ENCODE measurements at places on chromosomes 3 and 15. TPM values are rescaled to one million over a fixed set of nuclear protein-coding genes. Genes with fewer than 3 reads are reported as not detected.

Gene NR1D2
- 49.3 TPM for total RNA-seq

Gene FAM219B
- total RNA-seq = 76.5 TPM

Gene EPHB3
- 1.4 TPM for total RNA-seq

Gene SLC9C1
- total RNA-seq = 1.2 TPM

Gene PRR20G
- not detected for total RNA-seq

Gene VPS13C
- total RNA-seq = 106 TPM

Gene CLDN16
- 27.3 TPM for total RNA-seq

Gene GOLGA6B
- not detected for total RNA-seq

Gene GALNT15
- total RNA-seq = 39.9 TPM

Gene FYTTD1
- total RNA-seq = 53.7 TPM

DNA sequence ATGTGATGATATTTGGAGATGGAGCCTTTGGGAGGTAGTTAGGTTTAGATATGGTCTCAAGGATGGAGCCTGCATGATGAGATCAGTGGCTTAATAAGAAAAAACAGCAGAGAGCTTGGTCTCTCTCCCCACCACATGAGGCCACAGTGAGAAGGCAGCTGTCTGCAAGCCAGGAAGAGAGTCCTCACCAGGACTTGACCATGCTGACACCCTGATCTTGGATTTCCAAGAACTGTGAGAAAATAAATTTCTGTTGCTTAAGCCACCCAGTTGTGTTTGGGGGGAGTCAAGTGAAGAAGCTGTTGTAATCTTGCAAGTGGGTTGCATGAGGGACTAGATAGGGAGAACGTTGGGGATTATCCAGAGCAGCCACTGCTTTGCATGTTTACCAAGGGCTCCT is 62.3 kb upstream of the TNFAIP8L3 start:
- no peak for DNase-seq

- no peak for DNase-seq
Observed at GRCh38 chr15:68488966-68489365, 57.0 kb upstream of the ITGA11 start.

DNA sequence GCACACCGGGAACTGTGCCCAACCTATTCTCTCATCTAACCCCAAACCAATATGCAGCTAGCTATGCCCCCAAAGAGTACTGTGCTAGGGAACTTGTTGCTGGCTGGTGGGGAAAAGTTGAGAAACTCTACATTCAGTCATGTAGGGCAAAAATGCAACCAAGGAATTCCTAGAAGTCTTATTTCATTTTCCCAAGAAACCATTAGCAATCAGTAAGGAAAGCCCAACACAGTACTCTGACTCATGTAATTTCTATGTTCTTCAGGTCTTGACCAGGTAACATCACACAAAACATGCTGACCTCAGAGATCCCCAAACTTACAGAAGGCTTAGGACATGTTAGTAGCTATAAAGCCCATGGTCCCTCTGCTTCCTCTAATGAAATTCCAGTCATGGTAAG is 52.1 kb downstream of the TASOR start:
- no peak for DNase-seq

- DNase-seq = no peak
Observed at GRCh38 chr3:10376353-10376752, 55.4 kb upstream of the SEC13 start.

- DNase-seq = no peak
Observed at GRCh38 chr3:53659996-53660395, 165.6 kb downstream of the CACNA1D start.

DNA sequence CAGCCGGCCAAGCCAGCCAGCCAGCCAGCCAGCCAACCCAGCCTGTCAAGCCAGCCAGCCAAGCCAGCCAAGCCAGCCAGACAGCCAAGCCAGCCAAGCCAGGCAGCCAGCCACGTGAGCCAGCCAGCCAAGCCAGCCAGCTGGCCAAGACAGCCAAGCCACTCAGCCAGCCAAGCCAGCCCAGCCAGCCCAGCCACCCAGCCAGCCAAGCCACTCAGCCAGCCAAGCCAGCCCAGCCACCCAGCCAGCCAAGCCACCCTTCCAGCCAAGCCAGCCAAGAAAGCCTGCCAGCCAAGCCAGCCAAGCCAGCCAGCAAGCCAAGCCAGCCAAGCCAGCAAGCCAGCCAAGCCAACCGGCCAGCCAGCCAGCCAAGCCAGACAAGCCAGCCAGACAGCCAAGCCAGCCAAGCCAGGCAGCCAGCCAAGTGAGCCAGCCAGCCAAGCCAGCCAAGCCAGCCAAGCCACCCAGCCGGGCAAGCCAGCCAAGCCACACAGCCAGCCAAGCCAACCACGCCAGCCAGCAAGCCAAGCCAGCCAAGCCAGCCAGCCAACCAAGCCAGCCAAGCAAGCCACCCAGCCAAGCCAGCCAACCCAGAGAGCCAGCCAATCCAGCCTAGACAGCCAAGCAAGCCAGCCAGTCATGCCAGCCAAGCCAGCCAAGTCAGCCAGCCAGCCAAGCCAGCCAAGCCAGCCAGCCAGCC is 199.5 kb downstream of the GOLGA6L6 start:
- DNase-seq = peak; percentile 86

GRCh38 chr3:87350367-87351199 is 74.2 kb upstream of the POU1F1 start:
- no peak for DNase-seq

GRCh38 chr3:197009532-197010019 is 20.0 kb downstream of the MELTF start:
- DNase-seq = peak; percentile 75

DNA sequence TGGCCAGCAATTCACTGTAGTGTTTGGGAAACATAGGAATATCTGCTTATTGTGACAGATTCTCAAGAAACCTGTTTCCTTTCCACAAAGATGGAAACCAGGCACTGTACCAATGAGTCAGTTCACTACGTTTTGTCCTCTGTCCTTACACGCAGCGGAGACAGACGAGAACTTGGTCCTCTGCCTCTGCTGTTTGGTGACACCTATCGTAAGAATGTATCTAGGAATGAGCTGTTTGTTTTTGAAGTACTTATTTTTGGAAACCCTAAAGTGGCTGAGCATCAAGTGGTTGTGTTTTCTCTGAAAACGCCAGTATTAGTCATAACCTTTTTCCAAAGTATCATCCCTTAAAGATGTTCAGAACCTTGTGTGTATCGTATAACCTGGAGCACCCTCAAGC is 93.0 kb downstream of the PGPEP1L start:
- DNase-seq = no peak

DNA sequence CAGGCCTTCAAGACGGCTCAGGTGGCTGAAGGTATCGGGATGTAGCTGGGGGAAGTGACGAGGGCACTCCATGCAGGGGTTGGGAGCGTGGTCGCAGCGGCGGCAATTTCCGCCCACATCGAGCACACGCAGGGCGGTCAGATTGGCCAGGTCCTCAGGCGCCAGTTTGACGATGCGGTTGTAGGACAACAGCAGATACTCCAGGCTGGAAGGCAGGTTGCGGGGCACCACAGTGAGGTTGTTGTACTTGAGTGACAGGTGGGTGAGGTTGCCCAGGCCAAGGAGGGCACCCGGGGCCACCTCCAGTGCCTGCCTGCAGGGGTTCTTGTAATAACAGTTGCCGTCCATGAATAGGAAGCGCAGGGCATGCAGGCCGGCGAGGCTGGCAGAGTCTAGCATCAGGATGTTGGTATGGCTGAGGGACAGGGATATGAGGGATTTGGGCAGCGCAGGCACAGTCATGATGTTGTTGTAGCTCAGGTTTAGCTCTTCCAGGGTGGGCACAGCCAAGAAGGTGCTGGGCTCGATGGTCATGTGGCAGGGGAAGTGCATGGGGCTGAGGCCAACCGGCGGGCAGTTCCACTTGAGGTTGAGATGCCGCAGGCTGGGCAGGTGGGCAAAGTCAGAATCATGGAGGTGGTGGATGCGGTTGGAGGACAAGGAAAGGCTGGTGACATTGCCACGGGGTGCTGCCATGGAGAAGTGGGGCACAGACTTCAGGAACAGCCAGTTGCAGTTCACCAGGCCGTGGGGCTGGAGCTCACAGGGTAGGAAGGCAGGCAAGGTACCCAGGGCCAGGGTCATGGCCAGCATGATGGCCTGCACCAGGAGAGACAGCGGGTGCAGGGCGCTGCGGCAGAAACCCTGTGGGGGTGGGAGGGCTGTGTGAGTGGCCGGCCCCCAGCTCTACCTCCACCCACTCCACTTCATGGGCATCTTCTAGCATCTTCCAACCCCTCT is 1.7 kb downstream of the TLR9 start:
- DNase-seq = no peak

- peak; percentile 58 for DNase-seq
Observed at GRCh38 chr3:18443665-18444594, 18.8 kb upstream of the SATB1 start.

- DNase-seq = no peak
Observed at GRCh38 chr3:155648013-155648591, 96.8 kb downstream of the PLCH1 start.

- DNase-seq = no peak
Observed at GRCh38 chr15:89326316-89326715, 8.3 kb downstream of the POLG start.

GRCh38 chr15:59353994-59354416 is 18.7 kb downstream of the MYO1E start:
- DNase-seq = no peak

All from kidney (tissue), 22 donors.